ENCODE measurements at places on chromosomes 16 and 17.

DNA sequence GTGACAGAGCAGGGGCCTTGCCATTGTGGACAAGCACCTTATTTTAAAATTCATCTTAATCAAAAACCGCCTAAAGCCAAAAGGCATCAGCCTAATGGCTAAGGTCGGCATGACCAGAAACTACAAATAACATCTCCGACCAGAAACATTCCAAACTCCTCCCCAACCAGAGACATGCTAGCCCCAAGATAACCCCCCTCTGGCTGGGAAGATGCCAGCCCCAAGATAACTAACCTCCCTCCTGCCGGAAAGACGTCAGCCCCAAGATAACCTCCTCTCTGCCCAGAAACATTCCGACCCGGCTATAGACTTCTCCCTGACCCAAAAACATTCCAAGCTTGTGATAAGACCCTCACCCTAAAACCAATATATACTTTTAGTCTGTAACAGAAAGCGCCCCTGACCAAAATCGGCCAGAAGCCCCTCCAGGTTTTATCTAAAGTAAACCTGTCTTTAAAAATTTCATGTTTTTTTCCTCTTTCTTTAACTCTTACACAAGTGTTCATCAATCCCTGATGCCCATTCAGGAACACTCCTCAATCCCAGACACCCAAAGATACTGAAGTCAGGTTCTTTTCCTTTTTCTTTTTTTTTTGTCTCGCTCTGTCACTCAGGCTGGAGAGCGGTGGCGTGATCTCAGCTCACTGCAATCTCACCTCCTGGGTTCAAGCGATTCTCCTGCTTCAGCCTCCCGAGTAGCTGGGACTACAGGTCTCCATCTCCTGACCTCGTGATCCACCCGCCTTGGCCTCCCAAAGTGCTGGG, 32.7 kb downstream of the TLE7 start:
- no peak for DNase-seq

DNA sequence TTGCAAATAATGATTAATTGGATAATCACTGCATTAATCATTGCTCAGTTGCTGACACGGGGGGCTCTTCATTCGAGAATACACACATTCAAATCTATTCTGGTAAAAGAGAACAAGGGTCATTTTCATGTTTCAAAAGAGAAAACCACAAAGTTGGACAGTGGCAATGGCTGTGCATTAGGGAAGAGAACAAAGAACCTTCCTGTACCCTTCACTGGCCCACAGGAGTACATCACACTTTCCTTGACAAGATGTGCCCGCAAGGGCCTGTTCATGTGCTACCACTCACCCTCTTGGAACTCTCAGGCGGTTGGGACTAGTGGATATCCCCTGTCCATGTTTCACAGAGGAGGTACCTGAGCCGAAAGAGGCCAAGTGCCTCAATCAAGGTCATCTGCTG, 223.2 kb downstream of the ZFHX3 start:
- no peak for DNase-seq

- DNase-seq, result no peak
Observed at GRCh38 chr16:77850636-77851333, 62.4 kb downstream of the VAT1L start.

DNA sequence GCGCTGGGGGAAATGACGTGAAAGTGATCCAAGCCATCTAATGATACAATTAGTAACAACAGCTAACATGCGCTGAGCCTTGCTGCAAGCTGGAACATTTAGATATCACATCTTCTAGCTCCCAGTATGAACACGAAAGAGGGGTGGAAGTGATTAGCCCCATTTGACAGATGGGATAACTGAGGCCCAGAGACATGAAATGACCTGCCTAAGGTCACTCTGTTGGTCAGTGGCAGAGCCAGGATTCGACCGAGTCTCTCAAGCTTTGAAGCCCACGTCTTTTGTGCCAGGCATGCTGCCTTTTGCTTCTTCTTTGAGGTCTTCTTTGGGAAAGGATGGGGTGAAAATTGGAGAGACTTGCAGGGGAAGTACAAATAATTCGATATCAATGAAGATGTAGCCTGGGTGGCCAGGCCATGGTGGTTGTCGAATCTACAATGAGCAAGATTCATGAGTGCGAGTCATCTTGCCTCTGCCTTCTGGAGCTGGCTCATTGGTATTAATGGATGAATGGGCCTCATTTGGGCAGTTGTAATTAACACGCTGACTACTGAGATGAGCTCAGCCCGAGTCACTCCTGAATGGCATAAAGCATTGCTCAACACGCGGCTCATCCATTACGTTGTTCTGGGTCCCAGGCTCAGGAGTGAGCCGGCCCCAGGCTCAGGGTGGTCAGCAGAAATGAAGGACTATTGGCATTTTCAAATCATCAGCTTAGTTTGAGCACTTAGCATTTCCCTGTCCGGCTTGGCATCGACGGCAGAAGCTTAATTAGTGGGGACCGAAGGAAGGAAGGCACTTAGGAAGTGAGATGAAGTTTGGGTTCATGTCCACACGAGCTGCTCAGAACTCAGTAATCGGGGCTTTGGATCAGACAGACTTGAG, 28.0 kb upstream of the GPRC5B start:
- no peak for DNase-seq

- no peak for DNase-seq
Observed at GRCh38 chr16:12210925-12211869, 234.7 kb downstream of the SNX29 start.

- no peak for DNase-seq
Observed at GRCh38 chr16:21116148-21116693, 34.4 kb downstream of the DNAH3 start.

DNA sequence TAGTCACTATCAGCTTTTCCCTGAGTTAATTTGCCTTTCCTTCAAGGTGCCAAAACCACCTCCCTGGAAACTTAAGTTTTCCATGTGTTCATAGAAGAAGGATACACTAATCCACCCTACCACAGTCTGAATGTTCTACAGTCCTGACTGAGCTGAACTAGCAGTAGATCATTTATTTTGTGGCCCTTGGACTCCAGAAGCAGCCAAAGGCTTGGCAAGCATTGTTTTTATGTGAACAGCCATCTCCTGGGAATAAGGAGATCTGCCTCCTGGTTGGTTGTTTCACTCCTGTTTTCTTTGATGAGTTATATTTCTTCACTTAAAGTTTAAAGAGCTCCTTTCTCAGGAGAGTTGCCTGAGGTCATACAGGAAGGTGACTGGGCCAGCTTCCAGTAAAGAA, 634.6 kb upstream of the SOX9 start:
- no peak for DNase-seq

DNA sequence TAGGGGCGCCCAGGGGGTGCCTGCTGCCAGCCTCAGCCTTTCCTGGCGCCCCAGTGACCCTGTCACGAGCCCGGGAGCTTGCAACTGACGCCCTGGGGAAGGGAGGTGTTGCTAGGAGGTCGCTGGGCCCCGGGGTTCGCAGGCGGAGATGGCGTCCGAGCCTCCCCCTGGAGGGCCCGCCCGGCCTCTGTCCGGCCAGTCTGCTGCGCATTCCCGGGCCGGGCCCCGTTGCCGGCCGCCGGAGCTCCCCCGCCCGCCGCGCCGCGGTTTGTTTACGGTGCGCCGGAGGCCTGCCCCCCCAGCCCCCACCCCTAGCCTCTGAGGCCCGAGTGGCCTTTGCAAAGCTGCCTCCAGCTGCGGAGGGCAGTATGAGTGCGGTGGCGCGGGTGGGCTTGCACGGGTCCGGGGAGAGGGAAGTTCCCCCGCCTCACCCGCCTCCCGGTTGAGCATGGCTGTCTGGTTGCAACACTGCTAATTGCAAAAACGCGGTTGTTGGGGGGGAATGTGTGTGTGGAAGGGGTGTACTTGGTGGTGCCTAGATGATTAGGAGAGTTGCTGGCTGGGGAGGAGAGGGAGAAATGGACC, 514 bp downstream of the THRA start:
- no peak for DNase-seq

DNA sequence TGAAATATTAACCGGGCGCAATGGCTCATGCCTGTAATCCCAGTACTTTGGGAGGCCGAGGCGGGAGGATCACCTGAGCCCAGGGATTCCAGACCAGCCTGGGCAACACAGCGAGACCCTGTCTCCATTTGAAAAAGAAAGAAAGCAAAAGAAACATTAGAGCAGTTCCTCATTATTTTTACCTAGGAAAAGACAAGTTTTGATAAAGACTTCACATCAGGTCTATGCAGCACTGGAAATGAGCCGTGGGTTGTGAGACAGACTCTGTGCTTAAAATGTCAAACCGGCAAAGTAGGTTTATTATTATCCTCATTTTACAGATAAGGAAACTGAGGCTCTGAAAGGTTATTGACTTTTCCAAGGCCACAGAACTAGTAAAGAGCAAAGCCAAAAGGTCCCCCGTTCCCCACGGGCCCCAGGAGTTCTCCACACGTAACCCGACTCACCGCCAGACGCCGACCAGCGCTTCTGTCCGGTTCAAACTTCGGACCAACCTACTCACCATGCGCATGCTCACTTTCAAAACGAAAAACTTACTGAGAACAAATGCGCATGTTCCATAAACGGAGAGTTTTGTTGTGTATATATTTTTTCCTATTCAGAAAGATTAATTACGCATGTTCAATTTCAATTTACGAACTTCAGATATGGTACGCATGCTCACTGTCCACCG, 356 bp downstream of the TUBD1 start:
- DNase-seq, result no peak

DNA sequence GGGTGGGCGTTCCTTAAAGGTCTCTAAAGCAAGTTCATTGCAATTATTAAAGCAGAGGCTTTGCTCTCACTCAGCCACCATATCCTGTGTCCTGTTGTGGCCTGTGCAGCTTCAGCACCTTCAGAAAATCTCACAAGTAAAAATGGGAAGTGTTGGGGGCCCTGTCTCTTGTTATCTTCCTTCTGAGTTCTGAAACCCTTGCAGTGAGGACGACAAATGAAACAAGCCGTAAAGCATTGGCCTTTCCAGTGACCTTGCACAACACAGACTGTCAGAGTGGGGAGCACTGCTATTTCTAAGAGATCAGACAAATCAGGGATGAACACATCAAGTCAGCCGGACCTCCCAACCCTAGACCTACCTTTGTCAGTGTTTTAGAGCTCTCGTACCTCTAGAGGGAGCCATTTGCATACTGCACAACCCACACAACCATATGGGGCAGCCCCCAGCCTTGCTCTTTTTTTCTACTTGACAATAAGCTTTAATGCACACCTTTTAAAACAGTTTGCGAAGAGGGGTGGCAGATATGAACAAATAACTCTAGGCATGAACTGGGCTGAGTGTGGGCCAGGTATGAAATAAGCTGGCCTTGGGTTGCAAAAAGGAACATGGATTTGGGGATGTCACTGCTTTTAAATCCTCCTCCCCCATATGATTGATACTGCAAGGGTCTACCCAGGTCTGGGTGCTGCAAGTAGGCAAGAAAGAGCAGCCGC, 89.8 kb downstream of the KATNIP start:
- DNase-seq, result no peak

DNA sequence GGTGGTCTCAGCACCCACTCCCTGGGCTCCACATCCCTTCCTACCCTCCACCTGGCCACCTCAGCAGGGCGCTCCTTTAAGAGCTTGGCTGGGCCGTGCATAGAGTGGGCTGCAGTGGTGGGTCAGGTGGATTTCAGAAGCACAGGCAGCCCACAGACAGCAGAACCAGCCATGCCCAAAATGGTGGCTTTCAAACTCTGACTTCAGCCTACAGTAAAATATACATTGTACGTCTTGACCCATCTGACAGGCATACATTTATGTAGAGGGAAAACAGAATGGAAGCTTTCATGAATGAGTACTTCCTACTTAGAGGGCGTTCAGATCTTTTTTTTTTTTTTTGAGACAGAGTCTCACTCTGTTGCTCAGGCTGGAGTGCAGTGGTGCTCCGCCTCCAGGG, 26.0 kb upstream of the LASP1NB start:
- no peak for DNase-seq

- DNase-seq, result no peak
Observed at GRCh38 chr16:57711346-57711745, 16.7 kb downstream of the DRC7 start.

- no peak for DNase-seq
Observed at GRCh38 chr17:31824766-31825360, 34.2 kb downstream of the COPRS start.

DNA sequence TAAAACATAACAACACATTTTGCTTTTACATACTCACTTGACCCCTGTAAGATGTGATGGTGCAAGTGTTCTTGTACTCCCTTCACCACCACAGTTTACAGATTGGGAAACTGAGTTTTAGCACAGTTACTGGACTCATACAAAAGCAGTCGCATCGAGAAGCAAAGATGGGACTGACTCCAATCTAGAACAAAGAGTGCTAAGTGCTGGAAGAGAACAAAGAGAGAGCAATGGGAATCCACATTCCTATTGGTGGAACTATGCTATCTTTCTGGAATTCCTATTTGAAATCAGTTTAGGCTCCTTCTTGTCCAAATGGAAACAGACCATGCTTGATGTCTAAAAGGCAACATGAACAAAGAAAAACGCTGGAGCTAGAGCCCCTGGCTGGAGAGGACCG, 9.1 kb downstream of the TOM1L2 start:
- DNase-seq, result no peak

- DNase-seq, result no peak
Observed at GRCh38 chr17:4201226-4201625, 58.2 kb downstream of the CYB5D2 start.

DNA sequence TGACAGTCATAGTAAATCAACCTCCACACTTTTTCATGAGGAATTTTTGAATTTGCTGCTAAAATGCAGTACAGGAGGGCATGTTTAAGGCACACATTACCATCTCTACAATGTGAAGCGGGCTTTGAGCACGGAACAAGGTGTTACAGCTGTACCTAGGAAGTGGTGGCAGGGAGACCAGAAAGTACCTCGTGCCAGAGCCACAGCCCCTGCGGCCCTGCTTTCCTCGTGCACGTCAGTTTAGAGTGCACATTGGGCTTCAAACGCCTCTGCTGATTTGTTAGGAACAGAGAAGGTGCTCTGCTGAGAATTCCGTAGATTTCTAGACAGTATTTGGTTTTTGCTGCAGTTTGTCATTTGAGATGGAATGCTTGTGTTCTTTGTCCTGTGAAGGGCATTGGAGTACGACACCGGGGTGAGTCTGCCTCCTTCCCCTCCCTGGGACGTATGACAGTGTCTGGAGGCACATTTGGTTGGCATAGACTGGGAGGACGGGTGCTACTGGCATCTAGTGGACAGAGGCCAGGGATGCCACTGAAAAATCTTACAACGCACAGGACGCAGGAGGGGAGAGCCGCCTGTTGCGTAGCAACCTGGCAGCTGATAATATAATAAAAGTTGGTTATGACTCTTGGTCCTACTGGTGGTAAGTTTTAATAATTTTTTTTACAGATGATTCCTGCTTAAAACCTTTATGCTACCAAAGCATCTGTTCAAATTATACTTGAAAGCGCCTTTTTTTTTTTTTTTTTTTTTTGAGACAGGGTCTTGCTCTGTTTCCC, 9.1 kb downstream of the FOXK2 start:
- no peak for DNase-seq

- no peak for DNase-seq
Observed at GRCh38 chr17:72465191-72466024, 344.6 kb downstream of the SOX9 start.

GRCh38 chr16:9170470-9170869, 79.0 kb downstream of the HAPSTR1 start:
- no peak for DNase-seq

All from stimulated activated CD4-positive, alpha-beta T cell treated with anti-CD3 and anti-CD28 coated beads, TNF-alpha, amount 100 ng/mL, for 4 hours (primary cell).